Aorta (tissue), 5 donors: ENCODE measurements at places on chromosomes 4 and X. TPM values are rescaled to one million over a fixed set of nuclear protein-coding genes. Genes with fewer than 3 reads are reported as not detected.

TLR1 gene
- polyA plus RNA-seq, result 1.1 TPM

MGAT4D gene
- not detected for polyA plus RNA-seq

ZNF157 gene
- polyA plus RNA-seq, result not detected

TRPC3 gene
- not detected for polyA plus RNA-seq

XPNPEP2 gene
- 0.26 TPM for polyA plus RNA-seq

MAGEB6 gene
- not detected for polyA plus RNA-seq

HTN1 gene
- polyA plus RNA-seq, result not detected

CXCL11 gene
- 0.46 TPM for polyA plus RNA-seq

SSX4B gene
- polyA plus RNA-seq, result not detected

DIPK2B gene
- polyA plus RNA-seq, result 0.15 TPM

NUDT10 gene
- polyA plus RNA-seq, result 2.1 TPM

HAUS3 gene
- polyA plus RNA-seq, result 3.8 TPM

TENM3 gene
- 0.05 TPM for polyA plus RNA-seq

MAP7D3 gene
- 9.8 TPM for polyA plus RNA-seq

LRIT3 gene
- 0.49 TPM for polyA plus RNA-seq

ZNF711 gene
- 6.8 TPM for polyA plus RNA-seq

GYG2 gene
- polyA plus RNA-seq, result 2.0 TPM

PAGE2B gene
- polyA plus RNA-seq, result not detected

NUP62CL gene
- not detected for polyA plus RNA-seq

POU4F2 gene
- not detected for polyA plus RNA-seq

RAP2C gene
- 12.9 TPM for polyA plus RNA-seq

GATA1 gene
- polyA plus RNA-seq, result not detected

GLOD5 gene
- not detected for polyA plus RNA-seq

MAGEB1 gene
- polyA plus RNA-seq, result not detected

PLP1 gene
- 0.95 TPM for polyA plus RNA-seq

ATP8A1 gene
- polyA plus RNA-seq, result 0.38 TPM

MSL3 gene
- 30.3 TPM for polyA plus RNA-seq

TEX11 gene
- polyA plus RNA-seq, result not detected

SSX4 gene
- polyA plus RNA-seq, result not detected

LDOC1 gene
- polyA plus RNA-seq, result 250 TPM

GPRIN3 gene
- polyA plus RNA-seq, result 1.6 TPM

BEND2 gene
- polyA plus RNA-seq, result not detected

SHROOM2 gene
- 0.38 TPM for polyA plus RNA-seq

COL25A1 gene
- polyA plus RNA-seq, result 0.38 TPM

FGFBP2 gene
- polyA plus RNA-seq, result not detected

CXCL8 gene
- 17.9 TPM for polyA plus RNA-seq

BBS7 gene
- 10.4 TPM for polyA plus RNA-seq

DCAF8L2 gene
- polyA plus RNA-seq, result not detected

NSG1 gene
- polyA plus RNA-seq, result not detected

PPEF1 gene
- 0.23 TPM for polyA plus RNA-seq

IDH3G gene
- polyA plus RNA-seq, result 72.5 TPM

F8 gene
- polyA plus RNA-seq, result 6.1 TPM

SSX1 gene
- polyA plus RNA-seq, result not detected
